ENCODE measurements at places on chromosomes 12 and 14.
A peak's percentile ranks its signal among the peaks of the same experiment; 100 is the strongest.

DNA sequence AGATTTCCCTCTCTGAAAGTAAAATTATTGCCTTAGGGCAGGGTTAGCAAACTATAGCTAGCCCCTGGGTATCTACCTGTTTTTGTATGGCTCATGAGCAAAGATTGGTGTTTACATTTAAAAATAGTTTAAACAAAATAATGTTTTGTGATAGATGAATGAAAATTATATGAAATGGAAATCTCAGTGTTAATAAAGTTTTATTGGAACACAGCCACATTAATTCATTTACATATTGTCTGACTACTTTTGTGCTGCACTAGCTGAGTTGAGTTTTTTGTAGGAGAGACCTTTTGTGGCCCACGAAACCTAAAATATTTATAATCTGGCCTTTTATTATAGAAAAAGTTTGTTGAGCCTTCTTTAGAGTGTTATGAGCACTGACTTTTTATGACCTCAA, 48.5 kb downstream of the ADIPOR2 start:
- no peak for DNase-seq

- peak; percentile 64 for DNase-seq
Measured at GRCh38 chr14:32710731-32711680, 227.7 kb upstream of the NPAS3 start.

DNA sequence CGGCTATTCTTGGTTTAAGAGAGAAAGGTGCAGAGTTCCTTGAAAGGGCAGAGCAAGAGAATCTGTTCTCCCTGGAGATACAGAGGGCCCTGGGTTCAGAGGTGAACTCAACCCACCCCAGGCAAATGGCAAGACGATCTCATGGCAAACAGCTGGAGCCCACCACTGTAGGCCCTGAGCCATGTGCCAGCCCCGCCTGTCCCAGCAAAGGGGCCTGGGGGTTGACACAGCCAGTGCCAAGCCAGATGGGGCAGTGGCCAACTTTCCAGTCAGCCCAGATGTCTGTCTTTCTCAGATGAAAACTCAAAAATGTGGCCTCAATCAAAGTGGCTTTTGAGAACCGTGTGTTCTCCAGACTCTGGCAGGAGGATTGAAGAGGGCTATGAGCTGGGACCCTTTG, 51.8 kb downstream of the ISCA2 start:
- no peak for DNase-seq

- DNase-seq, result no peak
Measured at GRCh38 chr14:97116546-97116945, 319.4 kb downstream of the VRK1 start.

DNA sequence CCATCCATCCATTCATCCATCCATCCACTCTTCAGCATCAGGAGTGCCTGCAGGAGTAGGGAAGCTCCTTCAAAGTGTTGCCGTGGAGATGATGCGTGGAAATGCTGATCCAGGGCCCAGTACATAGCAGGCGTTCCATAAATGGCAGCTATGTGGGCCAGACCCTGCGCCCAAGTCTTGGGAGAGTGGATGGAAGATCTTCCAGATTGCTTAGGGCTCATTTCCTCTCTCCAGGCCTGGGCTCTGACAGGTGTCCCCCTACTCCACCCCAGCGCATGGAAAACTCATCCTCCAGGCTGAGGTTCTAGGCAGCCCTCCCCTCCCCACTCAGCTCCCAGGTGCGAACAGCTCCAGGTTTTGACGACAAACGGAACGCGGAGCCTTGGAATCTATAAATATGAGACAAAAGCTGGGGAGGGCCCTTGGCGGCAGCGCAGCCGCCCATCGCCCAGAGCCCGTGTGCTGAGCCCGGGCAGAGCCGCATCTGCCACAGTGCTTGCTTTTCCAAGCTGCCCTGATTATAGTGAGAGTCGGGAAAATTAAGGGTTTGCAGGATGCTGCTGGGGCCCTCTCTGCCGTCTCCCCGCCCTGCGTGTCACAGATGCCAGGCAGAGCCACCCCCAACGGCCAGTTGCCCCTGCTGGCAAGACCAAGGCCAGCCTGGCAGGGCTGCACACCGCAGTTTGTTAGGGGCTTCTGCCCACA, 1.6 kb downstream of the BEGAIN start:
- no peak for DNase-seq

- no peak for DNase-seq
Measured at GRCh38 chr14:102517392-102518062, 8.0 kb upstream of the ANKRD9 start.

- DNase-seq, result no peak
Measured at GRCh38 chr12:65318186-65318685, 39.8 kb downstream of the MSRB3 start.

Data from fibroblast of skin of scalp (primary cell).